Smooth muscle cell of trachea (primary cell): ENCODE measurements at places on chromosomes 2 and 18. TPM values are rescaled to one million over a fixed set of nuclear protein-coding genes. Genes with fewer than 3 reads are reported as not detected.

The CAPN14 gene
- total RNA-seq = 0.33 and 0.58 TPM in 2 replicates

The EN1 gene
- not detected in 2 replicates for total RNA-seq

The LAMA1 gene
- 3.6 and 13.7 TPM in 2 replicates for total RNA-seq

The CLEC4F gene
- not detected in 2 replicates for total RNA-seq

The HOXD1 gene
- not detected in 2 replicates for total RNA-seq

The PSMA8 gene
- total RNA-seq = not detected in 2 replicates
